ENCODE measurements at places on chromosomes 11 and 22. TPM values are rescaled to one million over a fixed set of nuclear protein-coding genes. Genes with fewer than 3 reads are reported as not detected.

Gene TMEM86A
- total RNA-seq = 2.7 TPM

Gene USP2
- total RNA-seq = 0.11 TPM

Gene TRABD
- 42.7 TPM for total RNA-seq

Gene PTPN5
- total RNA-seq = not detected

Gene MMP8
- total RNA-seq = not detected

Gene PIH1D2
- 1.7 TPM for total RNA-seq

Gene PDGFD
- 3.5 TPM for total RNA-seq

Gene CCDC87
- 1.2 TPM for total RNA-seq

Gene TBX1
- 0.79 TPM for total RNA-seq

Gene TRIM49B
- not detected for total RNA-seq

Gene OR2AG2
- total RNA-seq = 0.11 TPM

Gene UNC93B1
- 31.8 TPM for total RNA-seq

Gene OR52K1
- total RNA-seq = 0.33 TPM

Gene CHRNA10
- total RNA-seq = 0.65 TPM

Gene SLC35E4
- 2.4 TPM for total RNA-seq

Gene PC
- total RNA-seq = 4.3 TPM

Gene ZDHHC13
- total RNA-seq = 21.6 TPM

Gene SOX10
- total RNA-seq = not detected

Gene YPEL4
- total RNA-seq = 0.39 TPM

Gene UEVLD
- total RNA-seq = 39.3 TPM

Gene CENPM
- total RNA-seq = 14.9 TPM

Gene AQP11
- total RNA-seq = 1.1 TPM

Gene MS4A14
- total RNA-seq = under 0.01 TPM

Gene SPDYC
- total RNA-seq = not detected

Gene SLC6A5
- total RNA-seq = not detected

Gene LBHD1
- 5.1 TPM for total RNA-seq

Gene LRFN4
- total RNA-seq = 20.8 TPM

Gene SMPD1
- 39.7 TPM for total RNA-seq
